HS-27A (cell line): ENCODE measurements at places on chromosomes 7 and 10.

GRCh38 chr7:101116898-101117297, 10.0 kb upstream of the SERPINE1 start:
- DNase-seq, result no peak

GRCh38 chr10:15863733-15864132, 3.4 kb upstream of the MINDY3 start:
- DNase-seq, result no peak

GRCh38 chr7:107469929-107470328, at the start of gene GPR22:
GPR22 (plus strand) TSS chr7:107470057; CDS start chr7:107474061, 4,004 bp downstream.
- no peak for DNase-seq

- no peak for DNase-seq
Measured at GRCh38 chr7:150879345-150879744, 27.0 kb downstream of the AOC1 start.

DNA sequence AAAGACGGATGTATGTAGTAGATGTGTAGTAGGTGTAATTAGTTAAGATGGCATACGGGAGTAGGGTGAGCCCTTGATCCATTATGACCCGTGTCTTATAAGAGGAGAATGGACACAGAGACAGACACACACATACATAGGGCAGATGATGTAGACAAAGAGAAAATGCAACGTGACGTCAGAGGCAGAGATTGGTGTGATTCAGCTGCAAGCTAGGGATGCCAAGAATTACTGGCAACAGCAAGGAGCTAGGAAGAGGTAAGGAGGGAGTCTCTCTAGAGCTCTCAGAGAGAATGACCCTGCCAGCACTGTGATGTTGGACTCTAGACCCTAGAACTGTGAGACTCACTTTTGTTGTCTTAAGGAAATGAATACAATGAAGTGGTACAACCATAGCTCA, 247.0 kb upstream of the HABP2 start:
- DNase-seq, result no peak

DNA sequence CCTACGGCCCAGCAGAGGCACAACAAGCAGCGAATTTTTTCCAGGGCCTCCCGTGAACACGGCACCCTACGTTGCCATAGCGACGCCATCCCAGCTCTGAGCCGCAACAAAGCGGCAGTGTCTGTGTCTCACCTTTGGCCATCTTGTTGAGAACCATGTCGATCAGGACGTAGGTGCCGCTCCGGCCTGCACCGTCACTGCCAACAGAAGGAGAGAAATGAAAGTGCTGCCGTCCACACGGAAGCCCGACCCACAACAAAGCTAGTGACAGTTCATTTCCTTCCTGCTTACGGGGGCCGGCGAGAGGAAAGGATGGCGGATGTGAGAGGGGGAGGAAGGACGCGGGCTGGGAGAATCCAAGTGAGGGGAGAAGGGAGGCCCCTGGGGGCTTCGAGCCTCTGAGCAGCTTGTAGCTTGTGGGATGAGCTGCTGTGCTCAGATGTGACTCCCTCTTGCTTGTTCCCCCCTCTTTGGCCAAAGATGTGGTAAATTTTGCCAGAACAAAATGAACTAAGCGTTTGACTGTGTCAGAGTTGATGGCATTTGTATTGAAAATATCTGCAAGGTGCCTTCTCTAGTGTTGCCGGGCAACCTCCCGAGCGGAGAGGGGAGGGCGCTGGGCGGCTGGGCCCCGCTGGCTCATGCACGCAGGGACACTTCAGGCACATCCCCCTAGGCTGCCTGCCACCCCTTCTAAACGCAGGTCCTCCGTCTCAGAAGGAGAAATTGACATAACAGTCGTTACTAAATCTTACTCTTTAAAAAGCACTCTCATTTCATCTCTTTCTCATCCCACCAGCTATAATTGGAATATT, 232.2 kb downstream of the DNAJB6 start:
- no peak for DNase-seq

- peak; percentile 83 for DNase-seq
Measured at GRCh38 chr10:95229724-95230627, 35.9 kb downstream of the ACSM6 start.
